Tibial nerve (tissue), 4 donors: ENCODE measurements at places on chromosomes 2 and 18.

DNA sequence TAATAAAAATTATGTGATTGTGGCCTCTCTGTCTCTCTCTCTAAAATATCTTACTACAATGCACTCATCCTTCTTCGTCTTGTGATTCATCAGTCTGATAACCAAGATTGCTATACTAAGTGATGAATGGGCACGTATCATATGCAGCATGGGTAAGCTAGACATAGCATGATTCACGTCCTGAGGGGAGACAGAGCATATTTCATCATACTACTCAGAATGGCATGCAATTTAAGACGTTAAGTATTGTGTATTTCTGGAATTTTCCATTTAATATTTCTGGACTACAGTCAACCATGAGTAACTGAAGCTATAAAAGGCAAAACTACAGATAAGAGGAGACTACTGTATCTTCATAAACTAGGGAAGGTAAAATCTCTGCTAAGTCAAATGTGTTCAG lies 97.0 kb upstream of the CD226 start:
- no peak for DNase-seq

- no peak for DNase-seq
These were observed 62.3 kb upstream of the ZFP36L2 start for GRCh38 chr2:43288417-43289305.

GRCh38 chr2:119859528-119859927 lies 99.8 kb downstream of the PTPN4 start:
- DNase-seq: no peak

- DNase-seq: no peak
These were observed 94.5 kb downstream of the ICOS start for GRCh38 chr2:204031056-204031455.

DNA sequence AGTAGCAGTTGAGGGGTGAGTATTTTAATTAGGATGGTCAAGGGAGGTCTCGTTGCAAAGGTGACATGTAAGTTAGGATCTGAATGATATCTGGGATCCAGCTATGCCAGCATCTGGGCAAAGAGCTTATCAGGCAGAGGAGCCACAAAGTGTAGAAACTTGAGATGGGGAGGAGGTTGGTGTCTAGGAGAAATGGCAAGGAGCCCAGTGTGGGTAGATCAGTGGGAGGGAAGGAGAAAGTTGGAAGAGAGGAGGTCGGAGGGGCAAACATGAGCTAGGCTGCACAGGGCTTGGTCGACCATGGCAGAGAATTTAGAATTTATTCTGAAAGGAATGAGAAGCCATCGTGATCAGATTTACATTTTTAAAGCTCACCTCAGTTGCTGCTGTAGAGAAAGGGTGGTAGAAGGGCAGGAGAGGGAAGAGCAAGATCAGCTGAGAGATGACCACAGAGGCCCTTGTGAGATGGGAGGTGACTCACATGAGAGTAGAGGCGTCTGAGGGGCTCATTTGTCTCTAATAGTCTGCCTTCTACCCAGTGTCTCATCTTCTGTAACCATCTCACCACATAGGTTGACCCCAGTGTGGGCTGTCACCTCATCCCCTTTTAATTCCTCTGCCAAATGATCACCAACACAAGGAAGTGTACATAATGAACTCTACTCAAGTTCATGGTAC lies 170.0 kb downstream of the ETAA1 start:
- no peak for DNase-seq

GRCh38 chr2:134337631-134338030 lies 83.8 kb downstream of the MGAT5 start:
- DNase-seq: no peak
